Gastroesophageal sphincter (tissue), 4 donors: ENCODE measurements at places on chromosomes 5 and 9. TPM values are rescaled to one million over a fixed set of nuclear protein-coding genes. Genes with fewer than 3 reads are reported as not detected.

GRCh38 chr5:180138976-180139730 lies 67.6 kb upstream of the RNF130 start:
- no peak overlapping the region for H3K27ac ChIP-seq
- H3K27me3 ChIP-seq, result peaks cover 80% of the 10 kb centered on the region
- no peaks in the 10 kb centered on the region for H3K4me1 ChIP-seq
- H3K4me3 ChIP-seq, result no peak overlapping the region

DNA sequence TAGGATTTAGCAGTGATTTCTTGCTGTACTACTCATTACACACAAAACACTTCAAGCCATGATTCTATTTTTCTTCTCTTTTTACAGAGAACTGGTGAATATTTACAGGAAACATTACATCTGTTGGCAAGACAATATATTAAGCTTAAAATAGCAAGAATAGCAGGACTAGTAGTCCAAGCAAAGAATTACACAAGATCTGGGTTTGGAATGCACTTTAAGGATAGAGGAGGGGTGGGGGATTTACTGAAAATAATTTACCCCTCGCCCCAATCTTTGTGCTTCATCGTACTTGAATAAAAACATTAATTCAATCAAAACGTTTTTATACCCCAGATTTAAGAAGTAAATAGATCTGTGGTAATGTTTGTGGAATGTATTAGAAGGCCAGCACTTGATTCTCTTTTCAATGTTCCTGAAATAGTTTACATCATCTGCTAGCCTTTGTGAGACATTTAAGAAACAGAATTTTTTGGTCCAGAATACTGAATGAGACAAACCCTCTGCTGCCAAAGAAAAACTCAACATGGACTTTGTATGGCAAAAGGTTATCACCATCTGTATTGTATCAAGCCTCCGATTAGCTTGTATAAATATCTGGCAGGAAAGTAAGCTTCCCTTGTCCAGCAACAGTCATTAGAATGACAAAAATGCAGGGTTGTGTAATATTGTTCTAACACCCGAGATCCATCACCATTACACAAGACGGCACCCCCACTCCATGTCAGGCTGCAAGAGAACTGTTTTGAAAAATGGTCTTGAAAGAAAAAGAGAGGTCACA lies 23.8 kb downstream of the SVEP1 start:
- peaks cover 10% of the 10 kb centered on the region for H3K4me1 ChIP-seq
- H3K4me3 ChIP-seq, result no peak overlapping the region
- ATAC-seq, result peak; percentile 91
- H3K27ac ChIP-seq, result peak overlapping the region; percentile 88
- no peaks in the 10 kb centered on the region for H3K27me3 ChIP-seq

DNA sequence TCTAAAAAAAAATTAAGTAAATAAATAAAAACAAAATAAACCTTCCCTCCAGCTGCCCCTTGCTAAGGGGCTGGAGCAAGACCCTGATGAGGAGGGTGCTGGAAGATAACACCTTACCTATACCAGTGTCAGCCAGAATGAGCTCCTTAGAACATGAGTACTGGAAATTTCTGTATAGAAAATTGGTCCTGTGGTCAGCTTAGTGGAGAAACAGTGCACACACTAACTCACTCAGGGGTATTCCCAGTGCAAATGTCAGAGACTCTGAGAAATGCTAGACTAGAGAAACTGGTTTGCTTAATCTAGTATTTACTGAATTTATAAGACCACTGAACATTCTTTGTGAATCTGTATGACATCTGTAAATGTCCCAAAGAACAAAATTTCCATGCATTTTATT lies 62.1 kb upstream of the CTXN3 start:
- no peaks in the 10 kb centered on the region for H3K27me3 ChIP-seq
- H3K4me3 ChIP-seq, result no peak overlapping the region
- no peaks in the 10 kb centered on the region for H3K4me1 ChIP-seq
- ATAC-seq, result no peak
- H3K27ac ChIP-seq, result no peak overlapping the region

DNA sequence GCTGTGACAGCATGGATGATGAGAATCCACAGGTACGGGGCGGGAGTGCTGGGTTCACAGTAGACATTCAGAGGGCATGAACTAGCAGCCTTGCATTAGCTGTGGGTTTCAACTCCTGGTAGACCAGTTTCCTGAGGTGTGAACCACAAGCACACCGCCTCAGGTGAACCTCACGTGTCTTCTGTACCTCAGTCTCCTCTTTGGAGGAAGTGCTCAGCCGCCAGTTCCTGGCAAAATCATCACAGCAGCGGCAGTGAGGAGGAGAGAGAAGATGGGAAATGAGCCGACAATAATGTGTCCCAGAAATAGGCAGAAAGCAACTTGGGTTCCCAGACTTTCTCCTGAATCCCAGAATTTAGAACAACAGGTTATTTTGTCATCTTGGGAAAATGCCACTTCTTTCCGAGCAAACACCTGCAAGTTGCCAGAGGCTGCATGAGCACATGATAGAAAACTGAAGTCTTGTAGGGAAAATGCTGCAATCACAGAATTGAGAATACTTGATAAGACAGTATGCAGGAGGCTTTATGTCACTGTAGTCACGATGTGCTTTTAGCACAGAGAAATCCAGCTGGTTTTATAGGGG lies 258.5 kb downstream of the AOPEP start:
- H3K27ac ChIP-seq, result no peak overlapping the region
- H3K27me3 ChIP-seq, result no peaks in the 10 kb centered on the region
- no peaks in the 10 kb centered on the region for H3K4me1 ChIP-seq
- H3K36me3 ChIP-seq, result no peaks in the 10 kb centered on the region

DNA sequence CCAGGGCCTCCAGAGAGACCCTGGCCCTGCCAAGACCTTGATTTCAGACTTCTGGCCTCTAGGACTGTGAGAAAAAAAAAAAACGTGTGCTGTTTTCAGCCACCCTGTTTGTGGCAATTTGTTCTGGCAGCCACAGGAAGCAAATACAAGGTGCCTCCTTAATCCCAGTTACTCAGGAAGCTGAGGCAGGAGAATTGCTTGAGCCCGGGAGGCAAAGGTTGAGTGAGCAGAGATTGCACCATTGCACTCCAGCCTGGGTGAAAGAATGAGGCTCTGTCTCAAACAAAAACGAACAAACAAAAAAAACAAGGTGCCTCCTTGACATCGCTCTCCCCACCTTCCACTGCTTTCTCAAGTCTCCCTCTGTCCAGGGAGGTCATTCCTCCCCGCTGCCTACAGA lies 98.0 kb downstream of the GABBR2 start:
- H3K27me3 ChIP-seq, result peaks cover 11% of the 10 kb centered on the region
- no peak for ATAC-seq
- H3K27ac ChIP-seq, result no peak overlapping the region
- no peaks in the 10 kb centered on the region for H3K4me1 ChIP-seq
- no peaks in the 10 kb centered on the region for H3K36me3 ChIP-seq

DNA sequence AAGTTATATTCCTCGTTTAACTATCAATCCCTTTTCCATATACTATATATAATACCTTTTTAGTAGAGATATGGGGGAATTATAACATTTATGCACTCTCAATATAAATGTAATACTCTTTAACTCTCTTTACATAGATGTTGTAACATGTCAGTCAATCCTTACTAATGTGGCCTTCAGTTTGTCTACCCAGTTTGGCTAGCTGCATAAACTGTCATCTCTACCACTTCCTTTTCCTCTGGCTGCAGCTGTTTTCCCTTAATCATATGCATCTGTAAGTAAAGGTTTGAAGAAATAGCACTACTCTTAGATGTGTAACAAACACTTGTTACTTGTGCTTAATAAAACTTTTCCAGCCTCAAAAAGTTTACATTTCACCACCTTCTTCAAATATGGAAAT lies 13.4 kb downstream of the ABHD17B start:
- ATAC-seq, result no peak
- no peaks in the 10 kb centered on the region for H3K27me3 ChIP-seq
- no peak overlapping the region for H3K4me3 ChIP-seq

GRCh38 chr5:133382661-133383579 lies 229.4 kb downstream of the FSTL4 start:
- ATAC-seq, result no peak
- no peak overlapping the region for H3K4me3 ChIP-seq
- H3K4me1 ChIP-seq, result no peaks in the 10 kb centered on the region
- H3K27ac ChIP-seq, result no peak overlapping the region

- peak overlapping the region; percentile 95 for H3K27ac ChIP-seq
- peak overlapping the region; percentile 94 for H3K4me3 ChIP-seq
- H3K36me3 ChIP-seq, result no peaks in the 10 kb centered on the region
- H3K4me1 ChIP-seq, result peaks cover 49% of the 10 kb centered on the region
These were observed 457 bp downstream of the UGCG start for GRCh38 chr9:111896942-111897600.

- no peak overlapping the region for H3K4me3 ChIP-seq
- H3K36me3 ChIP-seq, result no peaks in the 10 kb centered on the region
- no peaks in the 10 kb centered on the region for H3K4me1 ChIP-seq
- no peak overlapping the region for H3K27ac ChIP-seq
- ATAC-seq, result no peak
These were observed 41.3 kb upstream of the FOXE1 start for GRCh38 chr9:97811533-97812246.

- no peaks in the 10 kb centered on the region for H3K36me3 ChIP-seq
- H3K4me1 ChIP-seq, result no peaks in the 10 kb centered on the region
- H3K27ac ChIP-seq, result no peak overlapping the region
- H3K4me3 ChIP-seq, result no peak overlapping the region
- no peaks in the 10 kb centered on the region for H3K27me3 ChIP-seq
These were observed 25.6 kb upstream of the ZCCHC7 start for GRCh38 chr9:37094751-37095150.

DNA sequence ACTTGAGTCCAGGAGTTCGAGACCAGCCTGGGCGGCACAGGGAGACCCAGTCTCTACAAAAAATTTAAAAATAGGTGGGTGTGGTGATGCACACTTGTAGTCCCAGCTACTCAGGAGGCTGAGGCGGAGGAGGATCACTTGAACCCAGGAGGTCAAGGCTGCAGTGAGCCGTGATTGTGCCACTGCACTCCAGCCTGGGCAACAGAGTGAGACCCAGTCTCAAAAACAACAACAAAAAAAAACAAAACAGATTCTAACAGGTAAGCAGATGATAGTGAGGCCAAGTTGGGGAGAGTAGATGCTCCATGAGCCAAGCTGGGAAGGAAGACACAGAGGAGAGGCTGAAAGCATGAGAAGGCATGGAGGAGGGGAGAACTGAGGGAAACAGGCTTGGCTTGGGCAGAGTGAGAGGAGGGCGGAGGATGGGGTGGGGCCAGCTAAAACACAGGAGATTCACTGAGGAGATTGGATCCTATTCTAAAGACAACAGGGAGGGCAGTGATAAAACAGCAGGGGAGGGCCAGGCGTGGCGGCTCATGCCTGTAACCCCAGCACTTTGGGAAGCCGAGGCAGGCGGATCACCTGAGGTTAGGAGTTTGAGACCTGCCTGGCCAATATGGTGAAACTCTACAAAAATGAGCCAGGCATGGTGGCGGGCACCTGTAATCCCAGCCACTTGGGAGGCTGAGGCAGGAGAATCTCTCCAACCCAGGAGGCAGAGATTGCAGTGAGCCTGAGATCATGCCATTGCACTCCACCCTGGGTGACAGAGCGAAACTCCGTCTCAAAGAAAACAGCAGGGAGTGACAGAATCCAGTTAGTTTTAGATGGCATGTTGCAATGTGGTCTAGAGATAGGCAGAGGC lies 8.4 kb downstream of the RPS14 start:
- H3K36me3 ChIP-seq, result peaks cover 9% of the 10 kb centered on the region
- no peaks in the 10 kb centered on the region for H3K4me1 ChIP-seq
- H3K4me3 ChIP-seq, result no peak overlapping the region
- no peak for ATAC-seq

DNA sequence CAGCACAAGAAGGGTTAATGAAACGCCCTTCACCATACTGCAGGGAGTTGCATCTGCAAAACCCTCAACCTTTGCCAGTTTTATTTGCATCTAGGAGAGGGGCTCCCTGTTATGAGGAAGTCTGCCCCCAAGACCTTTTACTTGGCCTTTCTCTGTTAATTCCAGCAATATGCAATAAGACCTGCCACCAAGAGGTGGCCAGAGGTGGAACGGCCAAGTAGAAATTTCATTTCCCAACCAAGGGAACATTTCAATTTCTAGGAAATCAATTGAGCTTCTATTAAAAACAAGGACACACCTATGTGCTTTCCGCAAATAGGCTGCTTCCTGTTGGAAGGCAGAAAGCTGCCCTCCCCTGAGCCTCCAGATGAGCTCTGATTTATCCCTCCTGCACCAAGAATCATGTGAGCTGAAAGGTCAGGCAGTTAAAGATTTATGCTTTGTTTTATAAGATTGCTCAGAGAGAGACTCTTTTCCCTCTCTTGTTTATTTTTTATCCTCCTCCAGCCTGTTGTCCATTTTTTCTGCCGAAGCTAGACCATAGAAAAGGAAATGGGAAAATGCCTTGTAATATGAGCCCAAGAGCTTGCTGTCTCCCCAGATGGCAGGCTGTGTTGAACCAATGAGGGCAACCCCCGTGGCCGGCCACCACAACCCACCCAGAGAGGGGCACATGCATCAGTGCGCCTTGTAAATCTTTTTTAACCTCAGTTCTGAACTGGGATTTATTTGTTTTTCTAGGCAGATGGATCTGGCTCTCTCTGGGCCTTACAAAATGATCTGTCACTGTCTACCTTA lies 572.8 kb downstream of the TLE1 start:
- H3K4me3 ChIP-seq, result no peak overlapping the region
- no peaks in the 10 kb centered on the region for H3K36me3 ChIP-seq
- H3K4me1 ChIP-seq, result no peaks in the 10 kb centered on the region
- H3K27me3 ChIP-seq, result no peaks in the 10 kb centered on the region

DNA sequence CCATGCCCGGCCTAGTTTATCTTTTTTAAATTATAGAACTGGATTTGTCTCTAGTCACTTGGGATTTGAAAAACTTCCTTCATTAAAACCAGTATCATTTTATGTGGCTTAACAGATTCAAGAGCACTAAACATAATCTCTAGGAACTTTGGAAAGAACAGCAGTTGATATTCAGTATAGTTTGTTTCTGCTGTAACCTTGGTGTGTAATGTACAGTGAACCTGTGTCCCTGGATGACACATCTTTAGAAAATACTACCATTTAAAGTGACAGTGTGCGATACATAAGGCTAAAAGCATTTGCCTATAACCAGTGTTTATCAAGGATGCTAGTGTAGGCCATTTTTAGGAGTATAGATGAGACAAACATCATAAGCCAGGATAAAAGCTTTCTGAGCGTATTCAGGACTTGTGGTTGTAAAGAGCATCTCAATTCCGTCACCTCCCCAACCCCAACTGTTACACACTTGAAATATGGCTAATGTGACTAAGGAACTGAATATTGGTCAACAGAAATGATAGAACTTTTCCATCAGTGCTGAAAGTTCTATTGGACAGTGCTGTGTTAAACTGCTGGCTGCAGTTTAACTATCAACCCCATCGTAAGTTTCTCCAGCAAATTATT lies 4.4 kb downstream of the SNX18 start:
- H3K4me1 ChIP-seq, result peaks cover 7% of the 10 kb centered on the region
- peaks cover 3% of the 10 kb centered on the region for H3K36me3 ChIP-seq
- H3K4me3 ChIP-seq, result peak overlapping the region; percentile 100
- ATAC-seq, result no peak
- H3K27me3 ChIP-seq, result no peaks in the 10 kb centered on the region
- no peak overlapping the region for H3K27ac ChIP-seq

GRCh38 chr9:132637351-132637750 lies 32.4 kb downstream of the DDX31 start:
- H3K27ac ChIP-seq, result no peak overlapping the region
- no peaks in the 10 kb centered on the region for H3K27me3 ChIP-seq
- ATAC-seq, result no peak

GRCh38 chr9:83505282-83505681 lies 32.9 kb downstream of the FRMD3 start:
- no peak overlapping the region for H3K4me3 ChIP-seq
- no peaks in the 10 kb centered on the region for H3K27me3 ChIP-seq
- no peaks in the 10 kb centered on the region for H3K36me3 ChIP-seq
- H3K4me1 ChIP-seq, result no peaks in the 10 kb centered on the region

Gene CRB2
- total RNA-seq, result not detected

Gene LCP2
- total RNA-seq, result 6.7 TPM

Gene CNTNAP3B
- 113 TPM for total RNA-seq

Gene ALDH1A1
- 118 TPM for total RNA-seq

Gene BTNL9
- total RNA-seq, result 18.6 TPM

Gene PDE6A
- total RNA-seq, result 0.05 TPM
